ENCODE measurements at places on chromosomes 11 and 22.

DNA sequence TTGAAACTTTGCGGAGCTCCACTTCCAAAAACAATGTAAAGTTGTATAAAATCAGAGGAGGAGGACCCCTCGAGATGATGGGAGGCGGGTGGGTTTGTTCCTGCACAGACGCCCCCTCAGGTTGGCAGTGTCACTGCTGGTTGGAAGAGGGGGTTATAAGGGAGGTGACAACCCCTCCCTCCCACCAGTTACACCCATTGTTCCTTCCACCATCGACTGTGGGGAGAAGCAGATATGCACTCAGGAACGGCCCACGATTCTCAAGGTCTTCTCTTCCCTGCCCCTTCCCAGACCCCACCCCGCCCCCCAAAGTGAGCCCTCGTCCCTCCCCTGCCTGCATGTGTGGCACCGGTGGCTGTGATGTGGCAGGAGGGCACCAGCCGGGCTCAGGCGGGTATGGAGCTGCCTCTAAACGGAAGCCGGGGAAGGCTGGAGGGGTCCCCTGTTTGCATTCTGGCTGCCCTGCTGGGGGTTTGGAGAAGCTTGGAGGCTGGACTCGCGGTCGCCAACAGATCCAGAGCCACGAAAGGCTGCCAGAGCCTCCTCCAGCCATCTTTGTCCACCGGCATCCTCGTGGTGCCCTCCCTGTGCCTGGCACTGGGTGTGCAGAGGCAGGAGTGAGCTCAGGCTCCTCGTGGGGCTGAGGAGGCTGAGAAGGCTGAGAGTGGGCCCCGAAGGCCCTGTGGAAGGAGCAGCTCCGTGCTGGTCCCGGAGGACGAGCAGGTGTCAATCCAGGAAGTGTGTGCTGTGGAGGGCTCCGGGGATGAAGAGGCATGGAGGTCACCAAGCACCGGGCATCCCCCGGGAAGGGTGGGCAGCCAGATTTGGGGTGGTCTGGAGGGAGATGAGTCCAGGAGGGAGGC, 778 bp downstream of the KDELR3 start:
- DNase-seq: no peak

DNA sequence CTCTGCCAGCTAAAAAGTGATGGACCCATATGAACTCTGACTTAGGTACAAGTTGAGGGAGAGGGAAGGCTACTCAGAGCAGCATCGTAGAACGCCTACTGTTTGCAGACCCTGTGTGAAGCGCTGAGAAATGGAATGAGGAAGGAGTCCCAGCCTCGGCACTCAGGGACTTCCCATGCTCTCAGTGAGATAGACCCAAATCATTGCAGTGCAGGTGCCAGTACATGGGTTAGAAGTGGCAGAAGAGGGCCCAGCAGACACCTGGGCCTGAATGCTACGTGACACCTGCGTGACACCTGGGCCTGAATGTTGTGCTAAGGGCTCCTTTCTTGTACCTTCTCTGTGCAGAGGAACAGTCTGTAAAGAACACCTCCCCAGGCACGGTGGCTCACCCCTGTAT, 2.6 kb upstream of the PDGFB start:
- DNase-seq: no peak

DNA sequence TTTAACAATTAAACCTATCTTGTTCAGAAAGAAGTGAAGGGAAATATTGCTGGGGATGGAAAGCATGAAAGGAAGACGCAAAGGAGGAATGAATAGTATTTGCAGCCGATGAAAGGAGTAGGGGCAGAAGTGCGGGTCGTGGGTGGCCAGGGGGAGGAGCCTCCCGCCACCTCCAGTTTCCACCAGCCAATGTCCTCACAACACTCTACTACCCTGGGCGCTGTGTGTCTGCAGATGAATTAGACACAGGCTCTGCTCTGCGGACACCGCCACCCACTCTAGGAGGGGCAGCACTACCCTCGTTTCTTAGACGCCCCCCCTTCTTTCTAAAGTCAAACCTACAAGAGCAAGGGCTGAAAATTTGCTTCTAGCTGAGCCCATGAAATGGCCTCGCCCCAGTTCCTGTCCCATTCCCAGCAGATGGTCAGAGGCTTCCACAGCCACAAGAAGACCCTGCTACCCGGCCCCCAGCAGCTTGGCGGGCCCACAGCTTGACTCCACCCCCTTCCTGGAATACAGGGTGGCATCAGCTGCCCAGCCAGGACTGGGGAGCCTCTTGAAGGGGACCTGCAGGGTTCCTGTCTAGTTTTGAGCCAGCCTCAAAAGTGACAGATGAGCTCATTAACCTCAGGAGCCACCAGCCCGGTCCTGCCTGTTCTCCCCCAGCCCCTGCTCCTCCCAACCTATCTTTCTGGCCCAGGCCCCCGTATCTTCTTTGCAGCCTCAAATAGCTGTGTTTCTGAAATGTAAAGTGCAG, 268.1 kb downstream of the BUD13 start:
- no peak for DNase-seq

GRCh38 chr22:36369004-36369921, 18.5 kb downstream of the MYH9 start:
- no peak for DNase-seq

DNA sequence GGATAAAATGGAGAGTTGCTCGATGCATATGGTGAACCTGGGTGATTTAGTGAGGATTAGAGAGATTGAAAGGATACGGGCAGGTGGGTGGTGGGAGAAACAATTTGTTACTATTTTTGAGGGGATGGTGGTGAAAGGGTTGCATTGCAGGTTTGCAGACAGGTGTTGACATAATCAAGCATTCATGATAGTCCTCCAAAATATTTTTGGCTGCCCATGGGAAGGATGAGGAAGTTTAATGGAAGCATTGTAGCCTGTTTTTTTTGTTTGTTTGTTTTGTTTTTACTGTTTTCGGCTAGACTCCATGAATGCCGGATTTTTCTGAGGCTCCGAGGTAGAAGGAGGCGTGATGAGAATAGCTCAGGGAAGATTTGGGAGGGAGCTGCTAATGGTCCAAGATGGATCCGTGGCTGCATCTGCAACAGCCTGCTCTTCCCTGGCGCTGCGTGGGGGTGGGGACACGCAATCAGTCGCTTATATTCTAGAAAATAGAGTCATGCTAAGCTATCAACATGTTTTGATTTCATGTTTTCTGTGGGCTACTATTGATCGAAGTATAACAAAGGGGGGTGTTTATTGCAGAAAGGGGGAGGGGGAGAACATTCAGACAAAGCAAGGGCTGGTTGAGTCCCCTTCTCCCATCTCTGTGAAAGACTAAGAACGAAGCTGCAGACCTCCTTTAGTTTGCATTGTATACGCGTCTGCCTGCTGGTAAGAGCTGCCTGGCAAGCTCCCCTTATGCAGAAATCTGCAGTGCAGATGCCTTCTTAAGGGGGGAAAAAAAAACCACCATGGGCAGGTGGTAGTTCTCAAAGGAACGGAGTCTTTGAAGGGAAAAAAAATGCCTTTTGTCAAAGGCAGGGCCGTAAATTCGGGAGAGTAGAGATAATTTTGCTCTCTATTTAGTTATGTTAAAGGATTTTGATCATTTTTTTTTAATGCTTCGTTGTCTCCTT, 1.0 kb downstream of the RTN3 start:
- peak; percentile 33 for DNase-seq

- DNase-seq: peak; percentile 30
Observed at GRCh38 chr11:34750692-34751405, 130.0 kb downstream of the EHF start.

- DNase-seq: no peak
Observed at GRCh38 chr11:8733852-8734251, 51.3 kb downstream of the RPL27A start.

DNA sequence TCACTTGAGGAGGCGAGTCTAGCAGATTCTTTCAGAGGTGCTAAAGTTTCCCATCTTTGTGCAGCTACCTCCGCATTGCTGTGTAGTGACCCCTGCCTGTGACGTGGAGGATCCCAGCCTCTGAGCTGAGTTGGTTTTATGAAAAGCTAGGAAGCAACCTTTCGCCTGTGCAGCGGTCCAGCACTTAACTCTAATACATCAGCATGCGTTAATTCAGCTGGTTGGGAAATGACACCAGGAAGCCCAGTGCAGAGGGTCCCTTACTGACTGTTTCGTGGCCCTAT, 8.9 kb upstream of the SAMM50 start:
- DNase-seq: no peak

GRCh38 chr22:35450824-35451569, 51.1 kb downstream of the MCM5 start:
- no peak for DNase-seq

DNA sequence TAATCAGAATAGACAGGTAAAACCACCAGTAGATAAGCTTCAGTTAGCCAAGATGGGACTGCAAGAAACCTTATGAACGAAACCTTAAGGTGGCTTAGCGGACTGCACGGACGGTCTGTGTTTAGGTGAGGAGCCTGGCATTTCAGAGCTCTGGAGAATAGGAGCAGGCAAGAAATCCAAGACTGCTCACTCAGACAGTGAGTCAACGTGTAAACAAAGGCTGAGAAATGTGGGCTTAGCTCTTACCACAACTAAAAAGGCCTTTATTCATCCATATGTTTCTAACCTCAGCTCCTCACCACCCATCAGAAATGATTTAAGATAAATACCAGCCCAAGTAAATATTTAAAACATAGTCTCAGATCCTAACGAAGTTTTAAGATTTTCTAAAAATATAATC, 657.7 kb downstream of the OPCML start:
- DNase-seq: peak; percentile 17

- peak; percentile 23 for DNase-seq
Observed at GRCh38 chr11:77411137-77411707, 62.7 kb downstream of the PAK1 start.

- no peak for DNase-seq
Observed at GRCh38 chr11:65119670-65119995, 2.1 kb upstream of the ZNHIT2 start.

GRCh38 chr22:48857202-48857805, 970.4 kb downstream of the BRD1 start:
- DNase-seq: no peak

- DNase-seq: peak; percentile 70
Observed at GRCh38 chr11:2196970-2197770, 25.6 kb upstream of the TH start.

DNA sequence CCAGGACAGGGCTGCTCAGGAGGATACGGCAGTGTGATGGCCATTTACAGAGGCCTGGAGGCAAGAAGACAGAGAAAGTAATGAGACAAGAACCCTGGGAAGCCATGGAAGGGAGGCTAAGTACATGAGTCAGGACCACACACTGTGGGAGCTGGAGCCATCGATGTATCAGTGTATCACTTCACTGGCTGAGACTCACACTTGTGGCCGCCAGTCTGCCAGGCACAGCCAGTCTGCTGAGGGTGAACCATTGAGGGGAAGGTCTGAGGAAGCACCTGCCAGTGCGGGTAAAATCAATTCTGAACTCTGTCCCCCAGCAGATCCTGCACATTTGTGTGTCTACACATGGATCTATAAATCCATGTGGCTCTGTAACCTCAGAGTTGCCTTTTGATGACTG, 195.6 kb downstream of the GRIK4 start:
- DNase-seq: no peak

GRCh38 chr11:92489826-92490399, 265.3 kb downstream of the FAT3 start:
- DNase-seq: no peak

GRCh38 chr11:42337786-42338455, 878.5 kb upstream of the LRRC4C start:
- DNase-seq: no peak

- DNase-seq: no peak
Observed at GRCh38 chr11:9037963-9038362, 34.2 kb upstream of the NRIP3 start.

DNA sequence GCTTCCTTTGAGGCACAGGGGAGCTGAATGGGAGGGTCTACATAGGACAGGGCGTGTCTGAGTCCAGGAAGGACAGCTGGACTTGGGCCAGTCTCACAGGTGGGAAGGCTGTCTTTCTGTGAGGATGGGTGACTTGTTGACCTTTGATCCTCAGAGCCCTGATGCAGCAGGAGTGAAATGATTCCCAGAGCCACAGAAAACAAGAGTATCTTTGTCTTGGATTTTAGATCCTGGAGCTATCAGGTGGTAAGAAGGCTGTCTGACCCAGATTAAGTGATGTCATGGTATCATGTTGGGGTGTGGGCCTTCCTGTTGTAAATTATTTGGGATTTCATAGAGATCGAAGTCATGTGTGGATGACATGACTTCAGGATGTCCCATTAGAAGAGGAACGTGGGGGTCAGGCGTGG, 15.0 kb downstream of the PTPRJ start:
- no peak for DNase-seq

- DNase-seq: peak; percentile 31
Observed at GRCh38 chr11:74487875-74488274, 5.6 kb downstream of the LIPT2 start.

DNA sequence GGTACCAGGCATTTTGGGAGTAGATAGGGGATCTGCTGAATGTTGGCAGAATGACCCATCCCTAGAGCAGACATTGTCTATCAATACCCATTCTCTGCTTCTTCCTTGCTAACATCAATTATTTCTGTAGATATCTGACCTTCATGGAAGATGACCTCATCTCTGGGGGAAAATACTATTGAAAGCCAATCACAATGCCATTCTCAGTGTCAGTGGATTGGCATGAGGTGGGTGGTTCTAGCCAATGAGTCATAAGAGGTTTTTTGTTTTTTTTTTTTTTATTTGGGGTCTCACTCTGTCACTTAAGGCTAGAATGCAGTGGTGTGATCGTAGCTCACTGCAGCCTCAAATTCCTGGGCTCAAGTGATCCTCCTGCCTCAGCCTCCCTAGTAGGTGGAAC, 42.5 kb downstream of the SNX19 start:
- no peak for DNase-seq

GRCh38 chr11:129611661-129612446, 203.8 kb upstream of the TMEM45B start:
- DNase-seq: no peak

- no peak for DNase-seq
Observed at GRCh38 chr11:116692318-116693101, 80.3 kb downstream of the BUD13 start.

- no peak for DNase-seq
Observed at GRCh38 chr11:105219269-105219668, 79.7 kb upstream of the CARD18 start.
